ENCODE measurements at places on chromosomes 6 and 20.

- DNase-seq, result peak; percentile 96
Measured at GRCh38 chr20:64062596-64063388, at the start of gene TCEA2. Gene TCEA2 (plus strand): TSS chr20:64063198. CDS start chr20:64063313, 115 bp downstream.

- no peak for DNase-seq
Measured at GRCh38 chr20:34829191-34829590, 3.7 kb upstream of the NCOA6 start.

- peak; percentile 50 for DNase-seq
Measured at GRCh38 chr6:13357551-13358075, 29.3 kb upstream of the TBC1D7 start.

- DNase-seq, result no peak
Measured at GRCh38 chr6:151671195-151671594, 136.3 kb upstream of the ESR1 start.

- DNase-seq, result no peak
Measured at GRCh38 chr20:20806121-20807095, 94.0 kb upstream of the RALGAPA2 start.

DNA sequence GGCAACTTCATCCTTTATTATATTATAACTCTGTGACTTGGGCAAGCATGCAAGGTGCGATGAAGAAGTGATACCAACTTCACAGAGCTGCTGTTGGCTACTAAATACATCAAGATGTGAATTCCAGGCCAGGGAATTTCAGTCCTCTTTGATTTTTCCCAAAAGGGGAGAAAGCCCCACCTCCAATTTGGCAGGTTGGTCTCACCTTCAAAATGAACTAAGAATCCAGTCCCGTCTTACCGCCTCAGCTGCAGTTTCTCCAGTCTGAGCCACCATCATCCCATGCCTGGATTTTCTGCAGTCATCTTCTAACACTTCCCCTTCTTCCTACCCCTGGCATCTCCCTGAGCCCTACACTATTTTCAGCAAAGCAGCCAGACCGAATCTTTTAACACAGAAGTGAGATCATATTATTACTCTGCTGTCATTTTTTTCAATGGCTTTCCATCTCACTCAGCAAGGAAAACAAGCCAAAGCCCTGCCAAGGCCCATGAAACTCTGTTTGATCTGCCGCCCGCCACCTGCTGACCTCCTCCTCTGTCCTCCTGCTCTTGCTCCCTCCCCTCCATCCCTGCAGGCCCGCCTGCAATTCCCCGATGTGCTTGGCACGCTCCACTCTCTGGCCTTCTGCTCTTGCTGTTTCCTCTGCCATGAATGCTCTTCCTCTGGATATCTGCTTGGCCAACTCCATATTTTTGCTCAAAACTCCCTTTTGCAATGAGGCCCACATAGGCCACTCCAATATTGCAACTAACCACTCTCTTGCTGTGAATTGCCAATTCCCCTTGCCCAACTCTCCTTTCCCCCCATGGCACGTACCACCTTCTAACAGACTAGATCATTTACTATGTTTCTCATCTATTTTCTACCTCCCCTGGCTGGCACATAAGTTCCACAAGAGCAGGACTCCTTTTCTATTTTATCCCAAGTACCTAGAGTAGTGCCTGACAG is 46.0 kb upstream of the TAGAP start:
- no peak for DNase-seq

DNA sequence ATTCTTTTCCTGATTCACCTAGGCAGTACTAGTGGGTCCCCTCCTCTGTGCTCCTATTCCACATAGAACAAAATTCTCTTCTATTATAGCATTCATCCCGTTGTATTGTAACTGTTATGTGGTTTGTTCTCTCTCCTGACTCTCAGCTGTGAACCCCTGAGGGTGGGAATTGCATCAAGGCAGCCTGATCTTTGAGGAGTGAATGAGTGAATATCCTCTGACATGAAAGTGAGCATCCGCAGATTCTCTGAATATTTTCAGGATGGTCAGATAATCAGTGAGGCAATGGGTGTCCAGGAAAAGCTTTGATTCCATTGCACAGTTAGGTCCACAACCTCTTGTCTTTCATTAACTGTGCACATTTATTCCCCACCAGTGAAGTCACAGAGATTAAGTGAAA is 67.6 kb upstream of the SLC22A23 start:
- no peak for DNase-seq

DNA sequence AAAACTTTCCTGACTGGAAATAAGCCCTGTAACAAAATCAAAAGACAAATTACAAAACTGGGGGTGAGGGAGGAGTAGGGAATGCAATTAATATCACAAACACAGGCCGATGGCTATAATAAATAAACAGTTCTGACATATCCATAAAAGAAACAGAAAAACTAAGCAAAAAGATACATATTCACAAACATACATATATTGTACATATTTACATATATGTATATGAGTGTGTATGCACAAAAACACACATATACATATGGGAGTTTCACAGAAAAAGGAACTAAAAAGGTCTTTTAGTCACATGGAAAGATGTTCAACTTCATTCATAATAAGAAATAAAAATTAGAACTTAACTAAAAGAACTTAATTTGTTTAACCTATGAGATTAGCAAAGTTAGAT is 292.7 kb downstream of the TFAP2A start:
- no peak for DNase-seq

GRCh38 chr6:109770779-109771178 is 79.7 kb downstream of the FIG4 start:
- no peak for DNase-seq
